Activated naive CD8-positive, alpha-beta T cell treated with anti-CD3 and anti-CD28 coated beads for 36 hours (primary cell): ENCODE measurements at places on chromosomes 3 and 15. TPM values are rescaled to one million over a fixed set of nuclear protein-coding genes. Genes with fewer than 3 reads are reported as not detected.

The HACD2 gene
- total RNA-seq, result 31.0 TPM

The SLITRK3 gene
- not detected for total RNA-seq

The SQOR gene
- total RNA-seq, result 57.0 TPM

The PRICKLE2 gene
- not detected for total RNA-seq

The GOLGA8O gene
- total RNA-seq, result 1.1 TPM

The C3orf20 gene
- not detected for total RNA-seq

The ROPN1 gene
- not detected for total RNA-seq

The PLA2G4F gene
- not detected for total RNA-seq
